ENCODE measurements at places on chromosomes 6 and 20.

GRCh38 chr6:16684195-16684689, 77.0 kb downstream of the ATXN1 start:
- peaks cover 55% of the 10 kb centered on the region for H3K4me1 ChIP-seq
- DNase-seq = no peak
- H3K27me3 ChIP-seq = no peaks in the 10 kb centered on the region
- no peak overlapping the region for H3K27ac ChIP-seq

GRCh38 chr6:66717801-66718200, 1010.8 kb upstream of the EYS start:
- no peak overlapping the region for H3K4me3 ChIP-seq
- H3K4me1 ChIP-seq = no peaks in the 10 kb centered on the region
- H3K27me3 ChIP-seq = no peaks in the 10 kb centered on the region

DNA sequence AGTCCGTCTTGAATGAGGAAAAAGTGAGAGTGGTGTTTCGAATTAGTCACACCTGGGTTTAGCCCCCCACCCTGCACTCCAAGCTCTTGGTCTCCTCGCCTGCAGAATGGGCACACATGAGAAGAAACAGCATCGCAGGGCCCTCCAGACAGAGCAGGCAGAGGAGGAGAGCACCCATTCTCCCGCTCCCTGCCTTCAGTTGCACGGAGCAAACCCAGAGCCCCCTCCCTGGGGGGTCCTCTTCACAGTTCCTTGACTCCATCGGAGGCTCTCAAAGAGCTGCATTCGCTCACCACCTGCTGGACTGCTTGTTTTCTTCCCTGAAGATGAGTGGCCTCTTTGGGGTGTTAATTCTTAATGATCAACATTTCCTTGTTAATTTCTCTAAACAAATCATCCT, 5.1 kb downstream of the CST7 start:
- peaks cover 56% of the 10 kb centered on the region for H3K36me3 ChIP-seq
- peak overlapping the region; percentile 48 for H3K4me3 ChIP-seq
- peak overlapping the region; percentile 77 for H3K27ac ChIP-seq
- no peak for DNase-seq

DNA sequence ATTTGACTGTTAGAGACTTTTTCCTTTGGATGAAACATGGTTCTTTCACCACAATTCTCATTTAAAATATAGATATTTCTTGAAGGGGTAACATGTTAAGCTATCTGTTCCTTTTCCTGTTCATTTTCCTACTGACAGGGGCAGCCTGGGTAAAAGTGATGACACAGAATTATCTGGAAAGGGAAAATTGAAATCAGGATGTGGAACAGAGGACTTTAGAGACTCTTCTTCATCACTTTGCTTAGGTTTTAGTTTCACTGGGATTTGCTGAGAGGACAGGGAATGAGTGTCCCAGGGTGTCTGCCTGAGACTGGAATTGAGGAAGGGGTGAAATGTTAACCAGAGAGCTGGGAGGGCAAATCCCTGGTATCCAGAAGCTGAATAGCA, 116.0 kb downstream of the RNF144B start:
- H3K4me1 ChIP-seq = peaks cover 3% of the 10 kb centered on the region
- no peak for DNase-seq

Measured in T-helper 2 cell treated with Interferon-gamma antibody and Interleukin-4, amounts not matched to agents 5 μg/mL and 100 μg/mL, for 36 hours (primary cell).